Left renal pelvis (tissue), 4 donors: ENCODE measurements at places on chromosomes 5 and 9. TPM values are rescaled to one million over a fixed set of nuclear protein-coding genes. Genes with fewer than 3 reads are reported as not detected.

DNA sequence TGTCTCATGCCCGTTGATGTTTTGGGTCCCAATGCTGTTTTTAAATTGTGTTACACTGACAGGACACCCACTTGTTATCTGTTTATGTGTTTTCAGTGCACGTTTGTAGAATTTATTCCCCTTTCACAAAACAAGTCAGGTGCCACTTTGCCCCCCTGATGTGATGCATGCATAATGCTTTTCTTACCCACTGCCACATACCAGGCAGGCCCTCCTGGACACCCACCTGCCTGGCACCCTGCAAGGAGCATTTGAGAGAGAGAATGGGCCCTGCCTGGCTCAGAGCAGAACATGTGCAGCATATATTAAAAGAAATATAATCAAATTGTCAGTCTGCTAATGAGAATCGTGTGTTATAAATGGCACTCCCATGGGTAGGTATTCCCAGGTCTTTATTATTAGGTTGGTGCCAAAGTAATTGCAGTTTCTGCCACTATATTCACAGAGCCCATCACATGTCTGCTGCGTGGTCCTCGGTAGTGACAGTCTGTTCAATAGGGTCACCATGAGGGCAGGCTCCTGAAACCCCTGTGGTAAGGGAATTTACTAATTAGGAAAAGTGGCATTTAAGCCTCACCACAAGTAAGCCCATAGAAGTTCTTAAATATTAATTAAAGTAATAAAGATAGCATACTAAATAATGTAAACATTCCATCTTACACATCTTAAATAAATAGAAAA lies 52.2 kb upstream of the CKMT2 start:
- DNase-seq = no peak

GRCh38 chr9:84371737-84372136 lies 31.2 kb upstream of the SLC28A3 start:
- DNase-seq = no peak

DNA sequence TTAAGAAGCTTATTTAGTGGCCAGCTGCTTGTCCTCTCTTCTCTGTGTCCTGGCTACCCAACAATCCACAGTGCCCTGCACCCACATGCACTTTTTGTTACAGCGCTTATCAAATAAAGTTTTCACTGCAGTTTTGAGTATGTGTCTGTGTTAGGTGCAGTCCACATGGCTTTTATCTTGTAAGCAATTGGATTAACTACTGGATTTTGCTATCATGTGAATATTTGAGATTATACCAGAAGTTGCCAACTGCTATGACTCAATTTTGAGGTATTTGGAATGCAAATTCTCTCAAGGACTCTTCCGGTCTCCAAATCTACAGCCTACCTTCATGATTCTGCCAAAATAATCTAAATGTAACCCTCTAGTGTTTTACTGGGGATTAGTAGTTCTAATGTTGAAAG lies 690.2 kb downstream of the NR2F1-AS1 start:
- no peak for DNase-seq

DNA sequence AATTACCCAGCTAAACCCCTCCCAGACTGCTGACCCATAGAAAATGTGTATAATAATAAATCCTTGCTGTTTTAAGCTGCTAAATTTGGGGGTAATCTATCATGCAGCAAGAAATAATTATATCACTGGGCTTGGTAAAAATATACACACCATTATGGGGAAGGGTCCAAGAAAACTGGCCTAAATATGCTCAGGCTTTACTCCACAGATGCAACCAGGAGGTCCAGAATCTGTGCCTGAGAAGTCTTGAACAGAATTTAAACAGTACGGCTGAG lies 102.5 kb upstream of the SLC44A1 start:
- no peak for DNase-seq

GRCh38 chr5:123865641-123866040 lies 353.7 kb downstream of the CSNK1G3 start:
- DNase-seq = no peak

The ZDHHC12 gene
- polyA plus RNA-seq = 15.9 TPM

The GMCL2 gene
- polyA plus RNA-seq = not detected
